Activated CD4-positive, alpha-beta T cell treated with anti-CD3 and anti-CD28 coated beads for 24 hours (primary cell): ENCODE measurements at places on chromosomes 2 and 18.

- no peak for DNase-seq
Observed at GRCh38 chr2:231781798-231782726, 980 bp upstream of the PDE6D start.

- no peak for DNase-seq
Observed at GRCh38 chr2:158539176-158540005, 82.6 kb downstream of the PKP4 start.

- DNase-seq, result no peak
Observed at GRCh38 chr2:145290986-145291385, 771.1 kb upstream of the ZEB2 start.

- DNase-seq, result no peak
Observed at GRCh38 chr2:110115291-110116032, at the start of gene MALL. Gene MALL (minus strand): TSS chr2:110115822. CDS start chr2:110115792, 30 bp downstream.

DNA sequence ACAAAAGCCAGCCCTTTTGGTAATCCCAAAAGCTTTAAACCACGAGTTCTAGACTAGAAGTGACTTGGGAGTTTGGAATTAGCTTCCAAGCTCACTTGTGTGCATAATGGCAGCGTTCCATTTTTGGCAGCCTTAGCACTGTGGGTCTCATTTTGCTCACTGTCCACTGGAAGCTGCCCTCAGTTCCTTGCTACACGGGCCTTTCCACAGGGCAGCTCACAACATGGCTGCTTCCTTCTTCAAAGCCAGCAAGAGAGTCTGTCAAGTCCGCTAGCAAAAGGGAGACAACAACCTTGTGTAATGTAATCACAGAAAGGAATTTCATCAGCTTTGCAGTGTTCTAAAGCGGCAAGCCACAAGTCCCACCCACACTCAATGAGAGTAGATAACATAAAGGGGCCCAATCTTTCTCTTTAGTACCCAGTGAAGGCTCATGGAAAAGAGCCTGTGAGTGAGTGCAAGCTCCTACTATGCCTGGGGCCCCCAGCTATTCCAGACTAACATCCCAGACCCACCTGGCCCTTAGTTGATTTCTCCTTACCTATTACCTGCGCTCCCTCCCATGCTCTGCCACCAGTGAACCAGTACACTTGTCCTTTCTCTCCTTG is 239.7 kb upstream of the FBXO11 start:
- no peak for DNase-seq

GRCh38 chr2:45209875-45210274 is 200.6 kb upstream of the SIX2 start:
- no peak for DNase-seq

- no peak for DNase-seq
Observed at GRCh38 chr2:235000426-235001236, 48.8 kb downstream of the SH3BP4 start.

- DNase-seq, result peak; percentile 36
Observed at GRCh38 chr2:241271706-241272302, 43.7 kb downstream of the HDLBP start.

GRCh38 chr2:147639891-147640290 is 204.9 kb upstream of the ACVR2A start:
- DNase-seq, result no peak

DNA sequence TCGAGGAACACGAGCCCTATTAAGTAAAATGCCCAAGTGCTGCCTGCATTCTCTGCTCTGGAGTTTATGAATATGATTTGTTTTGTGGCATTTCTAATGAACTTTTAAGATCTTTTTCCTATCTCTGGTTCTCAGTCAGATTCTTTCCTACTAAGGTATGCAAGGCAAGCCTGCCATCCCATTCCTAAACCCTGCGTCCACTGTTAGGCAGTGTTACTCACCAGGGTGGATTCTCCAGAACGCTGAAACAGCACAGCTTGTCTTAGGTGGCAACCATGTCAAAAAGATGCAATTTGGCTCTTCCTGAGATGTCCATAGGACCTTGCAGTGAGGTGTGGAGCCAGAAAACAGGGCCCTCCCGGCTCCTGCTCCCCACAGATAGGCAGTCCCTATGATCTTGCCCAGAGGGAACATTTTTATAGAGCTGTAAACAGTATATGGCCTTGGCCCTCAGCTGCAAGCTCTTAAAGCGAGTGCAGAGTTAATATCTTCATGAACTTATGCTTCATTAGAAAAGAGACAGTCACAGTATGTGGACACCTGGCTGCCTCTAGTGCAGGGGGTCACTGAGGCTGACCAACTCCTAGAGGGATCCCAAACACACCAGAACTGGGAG is 84.4 kb downstream of the TPGS2 start:
- no peak for DNase-seq

GRCh38 chr2:200033929-200034328 is 78.5 kb downstream of the MAIP1 start:
- DNase-seq, result no peak

DNA sequence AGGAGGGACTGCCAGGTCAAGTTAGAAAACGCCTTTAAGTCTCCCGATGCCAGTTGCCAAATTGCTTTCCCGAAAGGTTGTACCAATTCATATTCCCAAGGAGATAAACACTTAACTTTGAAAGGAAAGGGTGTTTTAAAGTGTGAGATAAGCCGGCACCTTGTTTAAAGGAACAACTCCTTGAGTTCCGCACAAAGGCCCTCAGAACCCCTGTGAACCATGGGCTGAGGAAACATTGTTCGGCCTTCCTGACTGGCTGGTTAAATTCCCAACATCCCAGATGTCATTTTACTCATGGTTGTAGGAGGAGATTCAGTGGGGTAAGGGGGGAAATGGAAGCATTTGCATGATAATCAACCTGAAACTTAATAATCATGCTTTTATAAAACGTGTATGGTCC is 126.6 kb downstream of the BCL11A start:
- DNase-seq, result no peak

DNA sequence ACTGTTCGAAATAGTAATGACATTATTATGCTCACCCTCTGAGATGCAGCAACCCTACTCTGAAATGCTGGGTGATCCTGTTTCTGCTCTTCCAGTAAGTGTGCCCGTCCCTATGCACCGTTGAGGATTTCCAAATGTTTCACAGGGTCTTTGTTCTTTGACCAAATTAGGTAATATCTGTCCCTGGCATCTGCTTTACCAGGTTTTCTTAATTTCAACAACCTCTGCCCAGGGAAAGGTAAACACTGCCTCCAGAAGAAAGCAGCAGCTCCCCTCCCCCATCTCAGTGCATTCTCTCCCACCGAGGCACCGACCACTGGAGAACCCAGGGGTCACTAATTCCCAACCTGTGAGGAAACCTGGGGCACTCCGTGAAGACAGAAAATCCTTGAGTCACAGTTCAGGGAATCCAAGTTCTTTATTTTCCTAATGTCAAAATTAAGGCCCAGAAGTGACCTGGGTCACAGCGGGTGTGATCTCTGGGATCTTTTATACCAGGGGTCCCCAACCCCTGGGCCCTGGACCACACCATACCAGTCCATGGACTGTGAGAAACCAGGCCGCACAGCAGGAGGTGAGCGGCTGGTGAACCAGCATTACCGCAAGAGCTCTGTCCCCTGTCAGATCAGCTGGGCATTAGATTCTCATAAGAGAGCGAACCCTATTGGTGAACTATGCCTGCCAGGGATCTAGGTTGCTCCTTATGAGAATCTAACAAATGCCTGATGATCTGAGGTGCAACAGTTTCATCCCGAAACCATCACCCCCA is 1.2 kb upstream of the GRB14 start:
- no peak for DNase-seq

DNA sequence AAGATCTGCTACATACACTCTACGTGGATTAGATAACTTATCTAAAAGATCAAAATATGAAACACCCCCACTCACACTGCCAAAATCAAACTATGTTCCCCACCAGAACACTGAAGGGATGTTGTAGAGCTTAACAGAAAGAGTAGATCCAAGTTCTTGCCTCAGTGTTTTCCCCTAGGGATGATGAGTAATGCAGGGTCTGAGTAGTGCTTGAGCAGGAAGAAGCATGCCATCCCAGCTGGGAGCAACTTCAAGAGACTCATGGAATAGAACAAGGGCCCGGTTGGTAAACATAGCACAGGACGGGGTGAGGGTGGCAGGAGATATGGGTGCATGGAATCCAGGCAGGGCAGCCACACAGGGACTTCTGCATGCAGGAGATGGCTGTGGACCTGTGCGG is 74.3 kb downstream of the SNTG2 start:
- DNase-seq, result no peak

DNA sequence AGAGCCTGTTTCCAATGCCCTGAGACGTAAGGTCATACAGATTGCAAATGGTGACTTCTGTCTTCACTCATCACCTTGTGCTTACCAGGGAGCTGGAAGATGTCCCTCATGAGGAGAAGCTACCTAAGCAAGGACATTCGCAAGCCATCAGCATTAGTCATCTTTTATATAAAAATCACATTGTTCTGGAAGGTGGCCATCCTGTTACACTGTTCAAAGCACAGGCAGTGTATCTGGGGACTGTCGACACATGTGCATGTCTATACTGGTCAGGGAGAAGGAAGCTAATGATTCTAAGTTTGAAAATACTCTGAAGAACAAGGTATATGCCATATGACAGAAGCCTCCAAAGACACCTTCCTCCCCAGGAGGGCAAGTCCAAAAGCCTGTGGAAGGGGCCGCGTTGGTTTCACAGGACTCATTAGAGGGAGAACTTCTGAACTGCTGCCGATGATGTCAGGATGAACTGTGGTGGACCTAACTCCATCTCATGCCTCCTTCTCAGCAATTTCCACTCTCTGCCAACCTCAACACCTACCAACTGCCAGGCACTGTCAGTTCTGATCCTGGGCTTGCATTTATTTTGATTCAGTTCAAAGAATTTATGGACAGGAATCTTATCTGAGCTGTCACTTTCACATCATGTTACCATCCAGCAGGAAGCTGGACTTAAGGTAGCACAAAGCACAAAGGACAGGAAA is 39.4 kb downstream of the DNER start:
- no peak for DNase-seq

GRCh38 chr2:105514576-105514975 is 115.7 kb upstream of the FHL2 start:
- no peak for DNase-seq

DNA sequence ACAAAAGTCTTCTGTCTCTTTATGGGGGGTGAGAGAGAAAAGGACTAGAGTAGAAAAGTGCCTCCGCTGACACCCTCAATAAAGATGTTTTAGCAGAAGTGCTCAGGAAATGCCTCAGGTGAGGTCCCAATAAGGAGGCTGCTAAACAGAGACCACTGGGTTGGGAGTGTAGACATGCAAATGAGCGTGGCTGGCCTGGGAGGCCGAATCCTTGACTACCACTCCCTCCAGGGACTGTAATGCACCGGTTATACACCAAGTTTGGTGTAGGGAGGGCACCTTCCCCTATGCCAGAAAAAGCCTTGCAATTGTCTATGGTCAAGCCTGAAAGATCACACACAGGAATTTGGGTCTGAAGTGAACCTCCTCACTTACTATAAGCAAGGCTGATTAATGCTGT is 1.8 kb downstream of the TMX3 start:
- DNase-seq, result no peak

DNA sequence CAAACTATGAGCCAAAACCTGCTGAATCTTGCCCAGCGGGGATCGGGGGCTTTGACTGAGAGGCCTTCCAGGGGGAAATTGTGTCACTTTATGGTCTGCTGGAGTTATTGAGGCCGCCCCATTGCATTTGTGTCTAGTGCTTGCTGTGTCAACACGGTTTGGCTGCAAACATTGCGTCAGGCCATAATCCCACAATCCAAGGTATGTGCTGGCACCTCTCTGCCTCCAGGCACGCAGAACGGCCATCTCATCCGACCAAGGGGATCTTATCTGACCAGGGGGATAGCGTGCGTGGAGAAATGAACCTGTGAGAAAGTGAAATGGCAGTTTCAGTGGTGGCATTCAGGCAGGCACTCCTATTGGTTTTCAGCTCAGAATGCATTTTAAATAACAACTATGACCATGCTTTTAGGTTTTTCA is 18.1 kb upstream of the LYPD6B start:
- no peak for DNase-seq

DNA sequence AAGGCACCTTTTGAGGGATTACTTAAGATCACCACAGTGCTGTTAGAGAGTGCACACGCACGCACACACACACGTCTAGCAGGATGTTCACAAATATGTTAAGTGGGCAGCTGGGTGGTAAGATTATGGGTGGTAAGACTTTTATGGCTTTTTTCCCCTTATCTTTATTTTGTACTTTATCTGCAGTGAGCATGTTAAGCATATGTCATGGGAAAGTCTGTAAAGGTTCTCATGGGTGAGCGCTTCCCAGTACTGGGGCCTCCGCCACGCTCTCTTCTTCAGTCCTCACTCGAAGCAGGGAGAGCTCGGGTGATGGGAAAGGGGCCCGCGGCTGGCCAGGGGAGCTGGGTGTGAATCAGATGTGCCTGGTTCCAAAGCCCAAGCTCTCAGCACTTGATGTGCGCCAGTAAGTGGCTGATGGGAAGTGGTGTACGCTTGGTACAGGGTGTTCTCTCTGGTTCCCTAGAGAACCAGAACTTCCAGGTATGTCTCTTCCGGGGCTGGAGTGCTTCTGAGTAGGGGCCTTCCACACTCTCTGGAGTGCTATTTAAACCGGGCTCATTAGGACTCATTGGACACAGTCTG is 83.9 kb upstream of the YWHAQ start:
- no peak for DNase-seq

- no peak for DNase-seq
Observed at GRCh38 chr2:147542351-147542750, 302.5 kb upstream of the ACVR2A start.

- DNase-seq, result no peak
Observed at GRCh38 chr2:191629001-191629453, 48.9 kb upstream of the NABP1 start.

- no peak for DNase-seq
Observed at GRCh38 chr18:56307354-56308170, 330.8 kb downstream of the TXNL1 start.

DNA sequence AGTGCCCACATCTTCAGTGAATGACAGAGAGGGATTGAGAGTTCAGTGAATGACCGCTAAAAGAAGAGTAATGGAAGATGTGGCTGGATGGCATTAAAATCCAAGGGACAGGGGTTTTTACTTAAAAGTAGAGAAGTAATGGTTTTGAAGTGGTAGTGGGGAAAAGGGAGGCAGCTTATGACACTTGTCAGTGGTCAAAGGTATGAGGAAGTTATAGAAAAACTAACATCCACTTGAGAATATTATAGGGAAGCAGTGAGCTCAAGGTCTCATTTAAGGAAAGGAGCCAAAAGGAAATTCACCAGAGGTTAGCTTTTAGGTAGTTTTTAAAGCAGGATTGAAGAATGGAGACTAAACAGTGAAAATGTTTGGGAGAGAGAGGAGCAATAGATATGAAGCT is 24.3 kb downstream of the CDK15 start:
- no peak for DNase-seq

GRCh38 chr2:105487142-105488069 is 88.6 kb upstream of the FHL2 start:
- no peak for DNase-seq

DNA sequence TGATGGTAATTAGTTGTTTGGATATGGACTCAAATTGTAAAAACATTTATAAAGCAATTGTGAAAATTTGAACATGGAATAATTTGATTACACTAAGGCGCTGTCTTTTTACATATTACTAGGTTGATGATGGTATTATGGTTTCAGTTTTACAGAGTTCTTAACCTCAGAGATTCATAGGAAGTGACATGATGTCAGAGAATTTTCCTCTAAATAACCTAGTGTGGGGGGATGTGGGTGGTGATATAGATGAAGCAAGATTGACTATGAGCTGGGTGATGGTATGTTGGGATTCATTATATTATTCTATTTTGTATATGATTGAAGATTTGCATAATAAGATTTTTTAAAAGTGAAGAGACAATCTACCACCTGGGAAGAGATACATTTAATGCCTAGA is 45.9 kb upstream of the ATP5MC3 start:
- no peak for DNase-seq

- no peak for DNase-seq
Observed at GRCh38 chr2:25936889-25937545, 45.3 kb downstream of the KIF3C start.

GRCh38 chr2:184566716-184567115 is 31.6 kb upstream of the ZNF804A start:
- no peak for DNase-seq
